Karpas-422 (cell line): ENCODE measurements at places on chromosomes 16 and 17.

- no peak for DNase-seq
These were observed 7.8 kb upstream of the KRT19 start for GRCh38 chr17:41535764-41536481.

- DNase-seq = no peak
These were observed 23.9 kb upstream of the CAPNS2 start for GRCh38 chr16:55542459-55543082.

- no peak for DNase-seq
These were observed 10.9 kb upstream of the ADGRG3 start for GRCh38 chr16:57657228-57657627.

DNA sequence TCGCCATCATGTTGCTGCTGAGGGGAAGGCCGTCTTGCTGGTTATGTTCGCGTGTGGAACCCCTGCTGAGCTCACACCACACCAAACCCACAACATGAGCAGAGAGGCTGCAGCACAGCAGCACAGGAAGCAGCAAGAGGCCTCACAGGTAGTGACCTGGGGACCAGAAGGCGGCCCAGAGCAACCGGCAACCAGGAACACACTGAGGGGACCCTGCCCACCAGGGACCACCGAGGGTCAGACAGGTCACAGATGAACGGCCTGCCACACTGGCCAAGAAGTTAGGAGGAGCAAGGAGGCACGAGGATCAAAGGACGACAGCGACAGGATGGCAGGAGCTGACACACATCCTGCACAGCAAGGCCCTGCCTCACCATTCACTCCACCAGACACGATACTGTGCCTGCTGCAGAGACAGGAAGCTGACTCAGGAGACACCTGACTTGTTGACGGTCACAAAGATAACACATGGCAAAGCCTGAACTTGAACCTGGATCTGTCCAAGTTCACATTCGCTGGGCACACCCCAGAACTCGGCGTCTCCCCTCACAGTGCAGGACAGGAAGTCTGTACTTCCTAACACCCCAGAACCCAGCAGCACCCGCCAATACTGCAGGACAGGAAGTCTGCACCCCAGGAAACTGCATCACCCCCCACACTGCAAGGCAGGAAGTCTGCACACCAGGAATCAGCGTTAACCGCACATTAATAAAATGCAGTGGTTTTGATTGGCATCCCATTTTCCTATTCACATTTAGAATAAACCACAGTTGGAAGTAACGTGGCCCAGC lies 98.5 kb downstream of the ZNF778 start:
- DNase-seq = peak; percentile 57

DNA sequence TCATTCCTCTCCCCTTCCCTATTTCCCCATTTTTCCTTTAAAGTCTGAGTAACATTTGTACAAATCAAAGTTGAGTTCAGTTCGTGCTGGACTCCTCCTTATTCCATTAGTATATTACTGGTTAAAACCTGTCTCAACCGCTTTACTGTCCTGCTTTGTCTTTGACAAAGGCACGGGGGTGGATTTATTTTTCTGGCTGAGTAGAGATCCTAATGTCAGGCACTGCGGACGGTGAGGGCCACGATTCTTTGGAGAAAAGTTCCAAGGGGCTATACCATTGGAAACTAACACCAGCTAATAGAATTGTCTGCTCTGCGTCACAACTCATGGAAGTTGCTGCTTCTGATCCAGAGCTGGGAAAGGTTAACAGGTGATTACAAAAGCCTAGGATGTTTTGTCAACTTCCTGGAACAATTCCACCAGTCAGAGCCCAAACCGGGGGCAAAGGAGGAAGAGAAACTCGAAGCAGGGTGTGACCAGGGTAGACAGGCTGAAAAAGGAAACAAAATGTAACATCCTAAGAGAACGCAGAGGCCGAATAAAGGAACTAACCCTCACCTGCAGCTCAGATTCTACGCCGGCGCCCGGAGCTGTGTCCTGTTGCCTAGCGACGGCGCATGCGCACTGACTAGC lies 12.4 kb downstream of the TAT start:
- no peak for DNase-seq

GRCh38 chr16:7688811-7689210 lies 356.2 kb downstream of the RBFOX1 start:
- no peak for DNase-seq

- DNase-seq = peak; percentile 85
These were observed at the start of gene SNX20 for GRCh38 chr16:50681021-50681885. SNX20 (minus strand) TSS chr16:50681312; CDS start chr16:50677526, 3,786 bp downstream.

- peak; percentile 93 for DNase-seq
These were observed 3.5 kb downstream of the KRT10 start for GRCh38 chr17:40818733-40819527.

DNA sequence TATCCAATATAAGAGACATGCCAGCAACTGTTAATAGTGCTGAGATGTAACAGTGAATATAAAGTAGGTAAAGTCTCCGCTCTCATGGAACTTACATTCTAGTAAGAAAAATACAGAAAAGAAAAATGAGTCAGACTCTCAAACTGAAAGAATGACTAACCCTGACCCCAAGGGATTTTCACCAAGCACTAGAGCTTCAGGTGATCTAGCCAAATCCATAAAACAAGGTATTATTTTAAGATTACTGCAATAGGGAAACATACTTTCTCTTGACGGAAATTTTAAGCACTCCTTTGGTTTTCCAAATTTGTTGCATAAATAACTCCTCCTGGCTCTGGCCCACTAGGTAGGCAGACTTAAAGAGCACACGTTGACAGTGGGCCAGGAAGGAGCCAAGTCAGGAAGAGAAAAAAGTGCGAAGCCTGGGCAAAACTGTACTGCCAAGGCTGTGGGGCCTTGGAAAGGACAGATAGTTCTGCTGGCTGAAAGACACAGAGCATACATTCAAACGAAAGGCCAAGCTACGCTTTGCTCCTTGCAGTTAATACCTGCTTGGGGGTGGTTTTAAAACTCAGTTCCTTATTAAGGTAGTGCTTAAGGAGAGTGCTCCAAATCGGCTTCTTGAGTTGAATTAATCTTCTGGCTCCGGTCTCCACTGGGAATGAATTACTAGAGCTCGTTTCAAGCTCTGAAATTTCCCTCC lies 1.4 kb downstream of the GOT2 start:
- DNase-seq = peak; percentile 57

GRCh38 chr16:86881118-86881510 lies 302.8 kb downstream of the FOXL1 start:
- DNase-seq = no peak

GRCh38 chr16:76081967-76082366 lies 195.2 kb upstream of the CNTNAP4 start:
- DNase-seq = no peak

GRCh38 chr17:49216953-49217650 lies 6.6 kb downstream of the ABI3 start:
- DNase-seq = no peak

GRCh38 chr17:13638855-13639458 lies 37.2 kb upstream of the HS3ST3A1 start:
- DNase-seq = no peak

GRCh38 chr17:77330602-77331081 lies 189.9 kb downstream of the SEC14L1 start:
- no peak for DNase-seq

DNA sequence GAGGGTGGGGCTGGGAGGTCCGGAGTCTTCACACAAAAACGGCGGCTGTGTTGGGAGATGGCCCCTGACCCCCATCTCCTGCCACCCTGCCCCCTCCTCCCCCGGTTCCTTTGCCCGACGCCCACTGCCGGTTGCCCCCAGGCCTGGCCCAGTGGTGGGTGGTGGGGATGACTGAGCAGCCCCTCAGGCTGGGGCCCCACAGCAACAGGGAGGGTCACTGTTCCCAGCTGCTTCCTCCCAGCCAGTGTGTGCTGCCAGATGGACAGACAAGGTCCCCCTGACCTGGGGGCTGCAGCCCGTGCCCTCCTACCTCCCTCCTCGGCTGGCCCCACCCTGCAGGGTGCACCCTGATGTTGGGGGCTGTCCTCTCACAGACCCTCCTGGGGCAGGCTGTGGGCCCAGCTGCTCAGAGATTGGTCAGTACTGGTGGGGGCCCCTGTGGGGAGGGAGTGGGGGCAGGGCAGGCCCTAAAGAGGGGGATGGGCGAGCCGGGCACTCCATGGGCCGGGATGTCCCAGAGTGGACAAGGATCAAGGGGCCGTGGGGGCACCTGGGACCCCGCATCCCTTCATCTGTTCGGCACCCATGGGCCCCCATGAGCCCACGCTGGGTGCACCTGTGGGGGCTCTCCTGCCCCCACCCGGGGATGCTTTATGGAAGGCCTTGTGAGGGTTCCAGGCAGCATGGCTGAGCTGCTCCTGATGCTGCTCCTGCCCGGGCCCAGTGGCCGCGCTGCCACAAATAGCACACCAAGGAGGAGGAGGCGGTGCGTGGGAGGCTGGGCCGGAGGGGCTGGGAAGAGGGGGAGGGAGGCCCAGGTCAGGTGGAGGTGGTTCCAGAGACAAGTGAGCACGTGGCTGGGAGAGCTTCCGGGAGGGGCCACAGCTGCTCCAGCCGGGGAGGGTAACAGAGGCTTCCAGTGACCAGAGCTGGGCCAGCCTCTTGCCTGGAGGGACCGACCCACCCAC lies 5.1 kb downstream of the C1QTNF8 start:
- no peak for DNase-seq

DNA sequence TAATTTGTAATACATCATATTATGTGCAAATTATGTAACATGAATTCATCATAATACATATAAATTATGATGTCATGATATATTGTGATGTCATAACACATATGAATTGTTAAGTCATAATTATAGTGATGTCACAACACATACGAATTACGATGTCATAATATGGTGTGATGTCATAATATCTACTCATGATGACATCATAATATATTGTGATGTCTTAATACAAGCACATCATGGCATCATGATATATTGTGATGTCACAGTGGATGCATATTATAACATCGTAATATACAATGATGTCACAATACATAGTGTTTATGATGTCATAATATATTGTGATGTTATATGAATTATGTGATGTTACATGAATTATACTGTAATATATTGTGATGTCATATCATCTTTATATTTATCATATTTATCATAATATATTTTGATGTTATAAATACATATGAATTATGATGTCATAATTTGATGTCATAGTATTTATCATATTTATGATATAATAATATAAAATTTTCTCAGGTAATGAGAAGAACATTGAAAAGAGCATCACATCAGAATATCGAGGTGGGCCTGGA lies 1793.0 kb downstream of the TP53TG3F start:
- DNase-seq = no peak

DNA sequence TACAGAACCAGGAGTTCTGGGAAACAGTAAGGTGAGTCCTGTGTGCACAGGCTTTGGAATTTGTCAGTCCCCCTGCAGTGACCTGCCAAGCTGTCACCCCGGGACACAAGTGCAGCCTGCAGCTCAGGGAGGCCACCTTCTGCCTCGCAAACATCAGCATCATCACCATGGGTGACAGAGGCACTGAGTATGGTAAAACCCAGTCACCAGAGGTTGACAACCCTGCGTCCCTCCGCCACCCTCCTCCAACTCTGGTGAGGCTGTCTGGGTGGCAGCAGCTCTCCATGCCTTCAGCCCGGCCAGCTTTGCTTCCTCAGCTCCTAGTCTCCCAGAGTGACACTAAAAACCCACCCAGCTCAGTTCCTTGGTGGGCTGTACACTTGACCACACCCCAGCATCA lies 221.0 kb downstream of the CPPED1 start:
- DNase-seq = no peak

DNA sequence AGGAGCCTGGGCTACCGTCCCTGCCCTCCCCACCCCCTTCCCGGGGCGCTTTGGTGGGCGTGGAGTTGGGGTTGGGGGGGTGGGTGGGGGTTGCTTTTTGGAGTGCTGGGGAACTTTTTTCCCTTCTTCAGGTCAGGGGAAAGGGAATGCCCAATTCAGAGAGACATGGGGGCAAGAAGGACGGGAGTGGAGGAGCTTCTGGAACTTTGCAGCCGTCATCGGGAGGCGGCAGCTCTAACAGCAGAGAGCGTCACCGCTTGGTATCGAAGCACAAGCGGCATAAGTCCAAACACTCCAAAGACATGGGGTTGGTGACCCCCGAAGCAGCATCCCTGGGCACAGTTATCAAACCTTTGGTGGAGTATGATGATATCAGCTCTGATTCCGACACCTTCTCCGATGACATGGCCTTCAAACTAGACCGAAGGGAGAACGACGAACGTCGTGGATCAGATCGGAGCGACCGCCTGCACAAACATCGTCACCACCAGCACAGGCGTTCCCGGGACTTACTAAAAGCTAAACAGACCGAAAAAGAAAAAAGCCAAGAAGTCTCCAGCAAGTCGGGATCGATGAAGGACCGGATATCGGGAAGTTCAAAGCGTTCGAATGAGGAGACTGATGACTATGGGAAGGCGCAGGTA lies 762 bp downstream of the CDK12 start:
- no peak for DNase-seq

- DNase-seq = no peak
These were observed 30.3 kb downstream of the MMD start for GRCh38 chr17:55391244-55391757.

- DNase-seq = no peak
These were observed at the start of gene SGCA for GRCh38 chr17:50165867-50166517. SGCA (plus strand) TSS chr17:50166005; CDS start chr17:50166041, 36 bp downstream.

GRCh38 chr17:63641692-63642448 lies 19.7 kb downstream of the MAP3K3 start:
- no peak for DNase-seq

- DNase-seq = no peak
These were observed 20.8 kb downstream of the WDR45B start for GRCh38 chr17:82627405-82627804.

DNA sequence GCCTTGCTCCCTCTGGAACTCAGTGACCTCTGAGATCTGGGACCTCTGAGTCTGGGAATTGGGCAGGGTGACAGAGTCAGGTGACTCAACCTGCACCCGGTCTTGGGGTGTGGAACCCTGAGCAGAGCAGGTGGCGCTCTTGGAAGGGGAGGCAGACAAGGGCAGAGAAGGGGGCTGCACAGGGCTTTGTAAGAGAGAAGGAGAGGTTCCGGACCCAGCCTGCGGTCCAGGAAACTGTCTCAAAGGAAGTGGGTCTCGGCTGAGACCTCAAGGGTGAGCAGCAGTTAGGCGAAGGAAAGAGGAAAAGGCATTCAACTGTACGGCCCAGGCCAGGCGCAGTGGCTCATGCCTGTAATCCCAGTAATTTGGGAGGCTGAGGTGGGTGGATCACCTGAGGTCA lies 10.0 kb upstream of the RIPOR1 start:
- peak; percentile 37 for DNase-seq

DNA sequence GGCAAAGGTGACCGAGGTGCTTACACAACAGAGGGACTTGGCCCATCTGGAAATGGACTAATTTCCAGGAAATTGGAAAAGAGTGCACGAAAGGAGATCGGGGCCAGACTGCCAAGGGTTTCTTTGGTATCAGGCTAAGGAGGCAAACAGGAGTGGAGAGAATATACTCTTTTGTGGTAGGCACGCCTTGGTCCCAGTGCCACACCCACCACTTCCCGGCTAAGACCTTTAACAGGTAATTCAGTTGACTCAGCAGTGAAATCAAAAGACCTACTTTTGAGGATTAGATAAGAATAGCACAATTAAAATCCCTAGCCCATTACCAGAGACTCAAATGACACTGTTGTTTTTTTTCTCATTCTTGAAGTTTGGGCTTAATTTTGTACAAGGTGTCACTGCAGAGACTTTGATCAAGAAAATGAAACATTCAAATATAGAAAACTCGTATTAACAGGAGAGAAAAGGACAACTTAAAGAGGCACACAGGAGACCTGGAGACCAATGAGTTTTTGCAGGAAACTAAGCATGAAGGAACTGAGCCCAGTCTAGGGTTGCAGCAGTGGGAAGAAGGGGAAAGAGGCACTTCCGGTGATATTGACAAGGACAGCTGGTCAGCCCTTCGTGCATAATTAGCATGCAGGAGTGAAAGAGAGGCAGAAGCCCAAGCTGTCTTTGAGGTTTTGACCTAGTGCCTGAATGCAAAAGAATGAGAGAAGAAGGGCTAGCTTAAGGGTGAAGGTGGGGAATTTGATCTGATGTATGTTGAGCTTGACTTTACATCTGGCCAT lies 265.5 kb upstream of the CCL2 start:
- DNase-seq = no peak
